Suprapubic skin (tissue), 4 donors: ENCODE measurements at places on chromosomes 4 and X. TPM values are rescaled to one million over a fixed set of nuclear protein-coding genes. Genes with fewer than 3 reads are reported as not detected.

DNA sequence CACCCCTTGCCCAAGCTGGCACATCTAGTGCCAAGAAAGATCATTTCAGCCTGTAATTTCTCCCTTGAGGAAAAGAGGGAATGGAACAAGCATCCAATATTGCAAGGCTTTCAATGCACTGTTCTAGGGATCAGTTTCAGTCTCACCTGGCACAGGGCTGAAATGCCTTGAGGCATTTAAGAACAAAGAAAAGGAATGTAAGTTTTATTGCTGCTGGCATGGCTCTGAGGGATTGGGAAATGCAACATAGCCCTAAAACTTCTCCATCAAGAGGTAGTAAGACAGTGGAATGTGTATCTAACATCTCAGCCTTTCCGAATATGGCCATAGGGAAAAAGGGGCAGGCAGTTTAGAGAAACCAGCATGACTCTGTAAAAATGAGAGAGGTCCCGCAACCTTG lies 732.6 kb upstream of the LCORL start:
- H3K4me1 ChIP-seq: no peaks in the 10 kb centered on the region
- no peaks in the 10 kb centered on the region for H3K27me3 ChIP-seq

DNA sequence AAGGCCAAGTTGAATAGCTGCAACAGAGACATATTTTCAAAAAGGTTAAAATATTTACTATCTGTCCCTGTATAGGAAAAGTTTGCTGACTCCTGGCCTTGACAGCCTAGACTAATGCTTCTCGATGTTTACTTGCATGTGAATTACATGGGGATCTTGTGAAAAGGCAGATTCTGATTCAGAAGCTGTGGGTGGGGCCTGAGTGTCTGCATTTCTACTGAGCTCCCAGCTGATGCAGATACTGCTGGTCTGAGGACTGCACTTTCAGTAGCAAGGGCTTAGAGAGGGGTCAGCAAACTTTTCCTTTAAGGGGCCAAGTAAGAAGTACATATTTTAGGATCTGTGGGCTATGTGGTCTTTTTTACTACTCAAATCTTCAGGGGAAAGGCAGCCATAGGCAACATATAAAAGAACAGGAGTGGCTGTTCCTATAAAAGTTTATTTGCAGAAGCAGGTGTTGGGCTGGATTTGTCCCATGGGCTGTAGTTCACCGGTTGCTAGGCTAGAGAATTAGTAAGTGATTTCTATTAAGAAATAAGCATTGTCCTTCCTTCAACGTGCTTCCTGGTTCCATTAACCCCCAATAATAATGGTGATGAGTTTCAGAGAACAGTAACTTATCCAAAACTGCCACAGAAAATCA lies 97.2 kb upstream of the PDE5A start:
- no peak overlapping the region for H3K4me3 ChIP-seq
- DNase-seq: no peak
- H3K36me3 ChIP-seq: no peaks in the 10 kb centered on the region
- no peaks in the 10 kb centered on the region for H3K27me3 ChIP-seq
- H3K4me1 ChIP-seq: no peaks in the 10 kb centered on the region

- H3K27ac ChIP-seq: no peak overlapping the region
- H3K4me1 ChIP-seq: no peaks in the 10 kb centered on the region
- H3K4me3 ChIP-seq: no peak overlapping the region
- no peak for DNase-seq
These were observed 17.1 kb upstream of the SMIM20 start for GRCh38 chr4:25896776-25897539.

GRCh38 chr4:126958482-126958881 lies 674.3 kb upstream of the INTU start:
- no peaks in the 10 kb centered on the region for H3K36me3 ChIP-seq
- DNase-seq: no peak
- H3K4me3 ChIP-seq: no peak overlapping the region
- H3K27me3 ChIP-seq: no peaks in the 10 kb centered on the region
- no peaks in the 10 kb centered on the region for H3K4me1 ChIP-seq

GRCh38 chr4:102497986-102498385 lies 3.2 kb upstream of the NFKB1 start:
- H3K4me1 ChIP-seq: peaks cover 30% of the 10 kb centered on the region
- no peak overlapping the region for H3K27ac ChIP-seq
- no peak for DNase-seq
- H3K27me3 ChIP-seq: no peaks in the 10 kb centered on the region

Gene MAGEE2
- not detected for total RNA-seq

Gene UGT2B10
- not detected for total RNA-seq

- no peak for DNase-seq
- H3K27me3 ChIP-seq: no peaks in the 10 kb centered on the region
- H3K27ac ChIP-seq: no peak overlapping the region
- H3K36me3 ChIP-seq: no peaks in the 10 kb centered on the region
- no peaks in the 10 kb centered on the region for H3K4me1 ChIP-seq
These were observed 1269.0 kb downstream of the FSTL5 start for GRCh38 chr4:160894809-160895208.

GRCh38 chrX:110983024-110983423 lies 113.0 kb upstream of the PAK3 start:
- no peaks in the 10 kb centered on the region for H3K36me3 ChIP-seq
- DNase-seq: no peak
- H3K4me3 ChIP-seq: no peak overlapping the region

DNA sequence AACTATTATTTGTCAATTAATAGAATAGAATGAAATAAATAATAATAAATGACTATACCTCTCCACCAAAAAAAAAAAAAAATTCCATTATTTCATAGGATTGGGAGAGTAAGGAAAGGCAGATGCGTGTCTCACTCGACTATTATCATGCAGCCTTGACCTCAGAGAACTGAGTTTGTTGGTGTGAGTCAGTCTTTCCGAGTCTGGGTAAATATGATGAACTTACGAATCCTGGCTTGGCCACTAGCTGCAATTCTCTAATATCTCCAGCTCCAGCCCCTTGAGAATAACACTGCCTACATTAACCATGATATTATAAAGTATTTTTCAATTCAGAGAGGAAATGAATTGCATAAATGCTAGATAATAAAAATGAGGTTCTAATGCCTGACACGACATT lies 46.6 kb upstream of the DHX15 start:
- no peaks in the 10 kb centered on the region for H3K4me1 ChIP-seq
- no peak for DNase-seq
- no peak overlapping the region for H3K4me3 ChIP-seq
- no peaks in the 10 kb centered on the region for H3K36me3 ChIP-seq
- H3K27ac ChIP-seq: no peak overlapping the region
- H3K27me3 ChIP-seq: no peaks in the 10 kb centered on the region

DNA sequence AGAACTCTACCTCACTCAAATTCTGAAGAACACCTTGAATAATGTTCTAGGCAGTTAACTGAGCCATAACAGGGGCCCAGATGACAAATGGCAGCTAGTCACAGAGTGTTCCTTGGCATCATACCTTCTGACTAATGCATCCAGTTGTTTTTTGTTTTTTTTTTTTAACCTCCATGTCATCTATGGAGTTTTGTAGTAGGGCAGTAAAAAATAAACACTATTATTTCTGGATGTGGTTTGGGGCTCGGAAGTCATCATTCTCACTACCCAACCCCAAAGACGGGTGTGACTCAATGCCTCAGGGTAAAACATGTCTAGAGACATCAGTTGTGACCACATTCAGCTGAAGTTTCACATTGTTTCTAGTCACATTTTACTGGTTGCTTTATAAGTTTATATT lies 31.2 kb upstream of the MCF2 start:
- no peak overlapping the region for H3K27ac ChIP-seq
- no peaks in the 10 kb centered on the region for H3K36me3 ChIP-seq
- H3K27me3 ChIP-seq: no peaks in the 10 kb centered on the region
- DNase-seq: no peak
- H3K4me3 ChIP-seq: no peak overlapping the region

Gene SYN1
- 0.34 TPM for total RNA-seq

Gene MAGEA4
- not detected for total RNA-seq

Gene USP17L12
- total RNA-seq: not detected

DNA sequence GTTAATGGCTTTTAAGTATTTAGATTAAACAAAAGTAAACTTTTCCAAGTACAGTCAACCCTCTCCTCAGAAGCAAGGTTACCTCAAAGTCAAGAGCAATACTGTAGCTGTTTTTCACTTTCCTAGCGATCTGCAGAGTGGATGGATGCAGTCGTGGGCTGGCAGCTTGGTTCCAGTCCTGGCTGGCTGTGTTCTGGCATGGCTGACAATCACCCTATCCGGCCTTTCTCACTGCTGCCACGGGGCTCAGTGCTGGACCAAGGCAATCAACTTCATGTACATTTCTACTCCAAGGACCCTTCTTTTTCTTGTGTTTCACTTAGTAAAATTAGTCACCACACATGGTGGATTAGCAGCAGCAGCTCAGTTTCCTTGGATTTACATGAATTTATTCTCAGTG lies 208.3 kb downstream of the GABRB1 start:
- no peaks in the 10 kb centered on the region for H3K36me3 ChIP-seq
- H3K27ac ChIP-seq: no peak overlapping the region
- no peak for DNase-seq
- no peaks in the 10 kb centered on the region for H3K4me1 ChIP-seq
- no peaks in the 10 kb centered on the region for H3K27me3 ChIP-seq

- peak overlapping the region; percentile 33 for H3K4me3 ChIP-seq
- H3K27me3 ChIP-seq: peaks cover 3% of the 10 kb centered on the region
- H3K36me3 ChIP-seq: no peaks in the 10 kb centered on the region
- no peak overlapping the region for H3K27ac ChIP-seq
- DNase-seq: peak; percentile 74
- peaks cover 15% of the 10 kb centered on the region for H3K4me1 ChIP-seq
These were observed 32.5 kb downstream of the FGFBP1 start for GRCh38 chr4:15906020-15906443.

GRCh38 chr4:152340818-152341217 lies 195.1 kb downstream of the FBXW7 start:
- H3K4me1 ChIP-seq: peaks cover 17% of the 10 kb centered on the region
- DNase-seq: no peak
- H3K27ac ChIP-seq: no peak overlapping the region
- H3K36me3 ChIP-seq: peaks cover 5% of the 10 kb centered on the region
- no peak overlapping the region for H3K4me3 ChIP-seq

Gene RIPPLY1
- not detected for total RNA-seq

GRCh38 chr4:112168719-112169500 lies 23.7 kb downstream of the FAM241A start:
- H3K4me1 ChIP-seq: peaks cover 2% of the 10 kb centered on the region
- H3K27ac ChIP-seq: no peak overlapping the region
- DNase-seq: no peak
- no peaks in the 10 kb centered on the region for H3K36me3 ChIP-seq

Gene PPP2R3B
- total RNA-seq: 79.6 TPM

GRCh38 chr4:8664976-8665375 lies 72.4 kb downstream of the CPZ start:
- H3K36me3 ChIP-seq: no peaks in the 10 kb centered on the region
- no peak overlapping the region for H3K4me3 ChIP-seq
- DNase-seq: no peak
- H3K27me3 ChIP-seq: peaks cover 41% of the 10 kb centered on the region
- no peaks in the 10 kb centered on the region for H3K4me1 ChIP-seq
